ENCODE measurements at places on chromosomes 5 and 9. TPM values are rescaled to one million over a fixed set of nuclear protein-coding genes. Genes with fewer than 3 reads are reported as not detected.
A peak's percentile ranks its signal among the peaks of the same experiment; 100 is the strongest.

- no peak for DNase-seq
Measured at GRCh38 chr5:39604491-39604890, 179.7 kb upstream of the DAB2 start.

GRCh38 chr9:28981711-28982110 lies 1408.4 kb upstream of the C9orf72 start:
- no peak for DNase-seq

GRCh38 chr5:175655411-175655810 lies 2.5 kb upstream of the HRH2 start:
- no peak for DNase-seq

DNA sequence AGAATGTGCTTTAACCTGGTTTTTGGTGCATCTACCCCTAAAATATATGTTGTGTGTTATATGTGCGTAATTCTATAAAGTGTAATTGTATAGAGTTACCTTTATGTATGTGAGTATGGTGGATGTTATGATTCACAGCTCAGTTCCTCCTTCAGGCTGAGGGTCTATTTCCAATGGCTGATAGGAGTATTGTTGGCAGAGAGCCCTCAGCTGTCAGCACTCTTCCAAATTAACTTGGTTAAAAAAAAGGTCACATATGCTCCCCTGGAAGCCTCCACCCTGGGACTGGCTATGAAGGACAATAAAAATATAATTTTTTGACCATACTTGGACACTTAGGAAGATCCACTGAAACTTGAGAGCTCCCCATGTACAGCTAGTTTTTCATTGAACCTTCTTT lies 250.4 kb upstream of the CDH12 start:
- DNase-seq: no peak

PPP2R2B gene
- polyA plus RNA-seq: 0.11 TPM

DNA sequence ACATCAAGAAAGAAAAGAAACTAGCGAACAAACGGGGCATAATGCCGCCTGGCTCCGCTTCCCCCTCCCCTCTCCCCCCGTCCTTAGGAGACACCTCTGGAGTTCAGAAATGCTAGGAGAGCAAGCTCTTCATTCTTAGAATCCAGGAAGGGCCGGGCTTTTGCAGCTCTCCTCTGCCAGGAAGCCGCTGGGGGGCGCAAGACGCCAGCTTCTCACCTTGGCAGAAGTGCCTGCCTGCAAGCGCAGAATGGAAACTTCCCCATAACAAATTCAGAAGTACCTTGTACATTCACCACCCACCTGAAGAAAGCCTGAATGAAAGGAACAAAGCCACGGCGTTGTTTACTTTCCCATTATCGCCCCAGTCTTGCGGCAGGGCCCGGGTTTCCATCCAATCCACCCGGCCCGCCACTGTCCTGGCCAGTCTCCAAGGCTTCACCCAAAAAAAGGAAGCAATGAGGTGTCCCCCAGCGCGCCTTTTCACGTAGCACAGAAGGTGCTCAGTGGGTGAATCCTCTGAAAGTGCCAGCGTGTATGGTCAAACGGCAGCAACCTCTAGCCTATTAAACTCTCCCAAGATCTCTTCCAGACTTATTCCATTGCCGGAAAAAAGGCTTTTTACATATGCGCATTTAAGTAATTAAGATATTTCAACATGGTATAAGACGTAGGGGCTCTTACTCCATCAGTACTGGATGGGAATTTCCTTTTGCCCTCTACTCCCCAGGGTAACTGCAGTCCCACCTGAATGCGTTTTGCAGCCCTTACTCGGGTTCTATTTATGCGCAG lies 1.6 kb upstream of the GADD45G start:
- peak; percentile 88 for DNase-seq

DNA sequence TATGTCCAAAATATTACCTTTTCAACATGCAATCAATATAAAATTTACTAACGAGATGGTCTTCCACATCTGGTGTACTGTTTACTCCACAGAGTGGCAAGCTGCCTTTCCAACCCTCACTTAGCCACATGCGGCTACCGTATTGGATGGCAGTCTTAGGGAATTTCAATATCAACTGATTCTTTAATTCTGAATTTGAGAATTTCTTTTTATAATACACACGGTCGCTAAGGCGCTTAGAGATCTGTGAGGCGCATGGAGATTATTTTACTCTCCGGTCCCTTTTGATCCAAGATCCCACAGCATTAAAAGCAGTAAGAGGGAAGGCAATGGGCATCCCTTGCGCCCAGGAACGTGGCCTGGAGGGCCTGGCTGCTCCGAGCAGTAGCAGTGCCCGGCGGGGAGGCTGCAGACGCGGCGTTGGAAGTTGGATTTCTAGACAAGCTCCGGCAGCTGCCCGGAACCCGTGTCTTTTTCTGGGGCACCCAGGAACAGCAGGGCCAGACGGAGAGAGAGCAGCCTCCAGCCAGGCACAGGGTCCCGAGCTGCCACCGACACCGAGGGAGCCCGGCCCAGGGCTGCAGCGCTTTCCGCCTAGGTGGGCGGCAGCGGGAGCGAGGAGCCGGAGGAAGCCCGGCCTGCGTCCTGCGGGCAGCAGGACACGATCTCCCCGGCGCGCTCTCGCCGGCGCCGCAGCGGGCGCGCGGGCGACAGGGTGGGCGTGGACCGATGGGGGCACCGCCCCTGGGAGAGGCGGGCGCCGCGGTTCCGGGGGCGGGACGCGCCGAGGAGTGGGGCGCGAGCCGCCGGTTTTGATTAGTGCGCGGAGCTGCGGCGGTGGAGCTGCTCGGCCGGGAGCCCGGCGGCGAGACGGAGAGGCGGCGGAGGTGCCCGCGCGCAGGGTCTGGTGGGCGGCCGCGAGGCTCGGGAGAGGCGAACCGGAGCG lies at the start of gene UGCG:
Gene UGCG (plus strand): TSS at position 819 of the 946 bp plus-strand sequence. CDS start 402 bp downstream, outside the sequence.
- DNase-seq: peak; percentile 92

DNA sequence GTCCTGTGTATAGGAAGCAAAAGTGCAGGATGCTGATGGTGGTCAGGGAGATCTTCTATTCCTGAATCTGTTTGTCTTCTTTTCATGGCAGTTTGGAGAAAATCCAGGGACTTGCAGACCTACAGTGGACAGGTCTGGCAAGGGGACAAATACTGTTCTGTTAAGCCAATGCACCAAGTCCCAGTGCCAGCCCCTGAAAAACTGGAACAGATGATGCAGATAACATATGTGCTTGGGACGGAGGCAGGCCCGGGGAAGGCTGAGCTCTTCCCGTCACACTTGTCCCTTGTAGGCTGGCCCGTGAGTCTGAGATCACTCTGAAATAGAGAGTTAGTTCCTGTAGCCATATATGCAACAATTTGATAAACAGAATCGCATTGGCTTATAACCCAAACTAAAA lies 265.7 kb downstream of the MTRR start:
- DNase-seq: no peak

GRCh38 chr9:136572828-136573625 lies 27.2 kb upstream of the NOTCH1 start:
- DNase-seq: no peak

- no peak for DNase-seq
Measured at GRCh38 chr5:99037668-99038067, 108.9 kb upstream of the CHD1 start.

DNA sequence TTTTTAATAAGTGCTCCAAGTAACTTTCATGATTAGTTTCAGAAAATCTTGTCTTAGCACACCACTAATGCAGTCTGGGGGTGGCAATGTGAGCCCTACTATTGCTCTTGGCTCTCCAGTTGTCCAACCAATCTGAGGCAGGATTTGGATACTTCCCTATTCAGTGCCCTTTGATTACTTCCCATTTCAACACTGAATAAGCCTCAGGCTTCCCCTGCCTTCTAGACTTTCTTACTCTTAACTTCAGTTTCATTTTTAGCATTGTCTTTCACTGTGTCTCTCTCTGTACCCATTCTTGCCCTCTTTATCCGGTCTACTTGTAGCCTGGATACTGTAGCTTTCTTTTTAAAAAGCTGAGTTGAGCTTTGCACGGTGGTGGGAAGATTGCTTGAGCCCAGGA lies 186.1 kb downstream of the C9orf152 start:
- DNase-seq: no peak

DNA sequence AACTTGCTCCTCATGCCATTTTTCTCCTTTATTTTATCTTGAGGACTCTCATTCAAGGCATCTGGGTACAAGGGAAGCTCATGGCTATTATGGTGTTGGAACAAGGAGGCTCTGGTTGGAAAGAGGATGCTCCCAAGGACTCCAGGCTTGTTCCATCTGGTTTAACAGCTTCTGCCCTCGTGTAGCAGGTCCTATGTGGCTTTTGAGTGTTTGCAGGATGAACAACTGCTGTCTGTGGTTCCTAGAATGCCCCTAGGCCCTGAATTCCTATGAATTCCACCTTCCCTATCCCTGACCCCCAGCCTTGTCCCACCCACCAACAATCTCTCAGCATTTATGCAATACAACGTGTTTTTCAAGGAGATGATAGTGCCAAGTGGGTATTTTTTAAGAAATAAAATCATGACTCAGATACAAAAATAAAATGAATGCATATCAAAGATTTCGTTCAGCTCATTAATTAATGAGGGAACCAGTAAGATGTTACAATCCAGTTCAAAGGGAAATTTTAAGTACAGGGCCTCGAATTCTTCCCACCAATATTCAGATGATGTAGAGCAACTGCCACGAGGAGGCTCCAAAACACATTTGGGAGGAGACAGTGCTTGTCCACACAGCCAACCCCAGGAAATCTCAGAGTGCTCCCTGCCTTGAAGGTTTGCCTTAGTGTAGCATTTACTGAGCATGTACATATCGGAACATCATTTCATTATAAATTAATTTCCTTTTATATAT lies 182.0 kb downstream of the MUSK start:
- DNase-seq: no peak

GRCh38 chr5:61951295-61951694 lies 354.7 kb upstream of the KIF2A start:
- no peak for DNase-seq

- no peak for DNase-seq
Measured at GRCh38 chr5:6715271-6715670, 2.0 kb downstream of the TENT4A start.

CATSPER3 gene
- polyA plus RNA-seq: 0.61 TPM

KCNMB1 gene
- 1.2 TPM for polyA plus RNA-seq

- DNase-seq: no peak
Measured at GRCh38 chr9:3479514-3480352, 46.1 kb downstream of the RFX3 start.

ZNF454 gene
- 1.8 TPM for polyA plus RNA-seq

GRCh38 chr5:8598356-8598755 lies 729.4 kb downstream of the MTRR start:
- DNase-seq: no peak

- no peak for DNase-seq
Measured at GRCh38 chr9:97046228-97046627, 7.3 kb upstream of the CTSV start.

DNA sequence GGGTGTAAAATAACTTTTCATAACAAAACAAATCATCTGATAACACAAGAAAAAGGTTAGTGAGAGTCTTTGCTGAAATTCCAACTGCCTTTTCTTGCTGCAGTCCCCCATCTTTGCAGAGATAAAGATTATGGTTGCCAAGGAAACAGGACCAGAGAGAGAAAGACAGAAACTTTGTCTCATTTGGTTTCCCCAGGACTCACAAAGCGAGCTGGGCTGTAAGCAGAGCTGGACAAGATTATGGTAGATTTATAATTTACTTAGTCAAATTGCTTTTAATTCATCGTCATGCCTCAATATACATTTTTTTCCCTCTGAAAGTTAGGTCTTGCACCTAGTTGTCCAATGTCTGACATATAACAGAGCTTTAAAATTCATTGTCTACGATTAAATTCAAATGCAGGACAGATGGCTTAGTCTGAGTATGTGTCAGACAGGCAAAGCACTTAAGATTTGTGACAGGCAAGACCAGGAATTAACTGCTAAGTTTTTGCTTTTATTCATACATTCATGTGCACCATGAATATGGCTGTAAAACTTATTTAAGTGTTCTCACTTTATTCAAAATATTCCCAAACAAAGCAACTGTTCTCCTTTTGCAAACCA lies 17.4 kb downstream of the ENC1 start:
- no peak for DNase-seq

Measured in heart left ventricle (tissue), 16 donors.